ENCODE measurements at places on chromosomes 4 and X. TPM values are rescaled to one million over a fixed set of nuclear protein-coding genes. Genes with fewer than 3 reads are reported as not detected.

Gene ADRA2C
- total RNA-seq: 2.3 TPM

Gene FOXP3
- total RNA-seq: 0.72 TPM

DNA sequence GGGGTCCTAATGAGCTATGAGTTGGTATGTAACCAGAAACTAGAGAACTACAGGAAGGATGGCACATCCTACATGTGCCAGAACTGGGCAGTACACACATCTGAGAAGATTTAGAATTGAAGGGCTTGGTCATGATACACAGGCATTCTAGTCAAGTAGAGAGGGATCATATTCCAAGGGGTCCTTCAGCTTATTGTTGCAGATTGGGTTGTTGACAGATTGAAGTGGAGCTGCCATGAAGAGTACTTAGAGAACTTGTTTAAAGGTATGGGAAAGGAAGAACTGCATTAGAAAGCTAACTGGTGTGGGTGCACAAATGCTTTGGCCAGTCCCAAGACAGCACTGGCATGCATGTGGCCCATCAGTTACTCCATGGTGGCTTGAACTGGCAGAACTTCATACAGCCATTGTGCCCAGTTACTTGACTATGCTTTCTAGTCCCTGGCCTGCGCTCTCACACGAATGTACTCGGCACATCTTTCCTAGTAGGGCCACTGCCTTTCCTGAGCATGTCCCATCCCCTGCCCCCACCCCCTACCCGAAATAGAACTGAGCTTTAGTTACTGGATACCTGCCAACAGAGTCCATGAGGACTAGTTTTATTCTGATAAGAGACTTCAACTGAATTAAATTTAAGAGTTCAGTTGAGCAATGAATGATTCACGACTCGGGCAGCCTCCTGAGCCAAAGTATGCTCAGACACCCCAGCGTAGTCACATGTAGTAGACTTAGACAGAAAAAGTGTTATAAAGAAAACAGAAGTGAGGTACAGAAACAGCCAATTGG lies 64.0 kb downstream of the CCNG2 start:
- no peak for DNase-seq

- no peak for DNase-seq
These were observed 119.5 kb downstream of the STOX2 start for GRCh38 chr4:184024637-184025036.

Gene TMSB15B
- total RNA-seq: 4.4 TPM

- DNase-seq: no peak
These were observed 8.6 kb downstream of the SRPX start for GRCh38 chrX:38211891-38212635.

- DNase-seq: no peak
These were observed 45.0 kb downstream of the VCX2 start for GRCh38 chrX:8126092-8126491.

- no peak for DNase-seq
These were observed 26.1 kb upstream of the ZCCHC13 start for GRCh38 chrX:74277846-74278245.

- no peak for DNase-seq
These were observed 49.4 kb downstream of the RPS6KA3 start for GRCh38 chrX:20217271-20217670.

DNA sequence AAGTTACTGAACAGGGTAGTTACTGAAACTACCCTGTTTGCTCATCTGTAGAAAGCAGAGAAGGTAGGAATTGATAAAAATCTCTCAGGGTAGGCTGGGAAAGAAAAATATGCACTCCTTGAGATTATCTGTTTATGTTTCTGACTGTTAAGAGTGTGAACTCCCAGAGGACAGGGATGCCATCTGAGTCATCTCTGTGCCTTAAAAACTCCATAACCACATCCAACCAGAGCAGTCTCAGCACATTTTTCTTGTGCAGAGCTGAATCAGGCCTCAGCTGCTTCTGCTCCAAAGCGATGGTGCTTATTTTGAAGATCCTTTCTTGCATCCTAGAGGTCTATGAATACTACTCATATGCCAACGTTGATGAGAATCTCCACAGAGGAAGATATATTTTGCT lies 9.9 kb downstream of the CENPVL3 start:
- DNase-seq: no peak

DNA sequence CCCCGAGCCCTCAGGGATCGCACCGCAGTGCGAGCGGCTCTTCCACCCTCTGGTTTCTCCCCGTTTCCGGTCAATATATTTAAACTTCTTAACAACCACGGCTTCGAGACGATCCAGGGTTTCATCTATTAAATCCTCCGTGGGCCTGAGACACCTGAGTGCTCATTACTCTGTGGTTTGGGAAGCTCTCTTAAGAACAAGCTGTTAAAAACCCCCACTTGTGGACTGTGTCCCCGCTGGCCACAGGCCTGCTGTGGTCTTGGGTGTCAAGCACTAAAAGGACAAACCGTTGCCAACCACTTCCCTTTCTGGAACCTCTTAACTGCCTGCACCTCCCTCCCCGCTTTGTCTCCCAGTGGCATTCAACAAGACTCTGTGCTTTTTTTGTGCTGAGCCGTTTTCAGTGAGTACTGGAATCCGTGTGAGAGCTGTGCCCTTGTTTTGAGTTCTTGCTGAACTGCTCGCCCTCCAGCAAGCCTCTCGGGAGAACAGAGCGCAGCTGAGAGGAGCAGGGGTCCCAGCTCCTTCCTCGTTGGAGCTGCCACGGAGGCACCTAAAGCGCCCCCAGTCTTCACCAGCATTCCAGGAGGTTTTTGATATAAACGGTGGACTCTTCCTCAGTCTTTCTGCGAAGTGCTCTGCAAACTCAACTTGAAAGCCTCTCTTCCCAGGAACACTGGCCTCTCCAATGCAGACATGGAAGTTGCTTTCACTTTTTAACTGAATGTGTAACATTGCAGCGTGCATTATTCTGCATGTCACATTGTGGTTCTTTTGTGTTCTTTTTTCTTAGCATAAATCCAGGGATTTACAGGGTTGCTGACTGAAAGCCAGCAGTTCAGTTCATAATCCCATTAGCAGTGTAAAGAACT lies 691 bp upstream of the IGFBP7 start:
- DNase-seq: no peak

DNA sequence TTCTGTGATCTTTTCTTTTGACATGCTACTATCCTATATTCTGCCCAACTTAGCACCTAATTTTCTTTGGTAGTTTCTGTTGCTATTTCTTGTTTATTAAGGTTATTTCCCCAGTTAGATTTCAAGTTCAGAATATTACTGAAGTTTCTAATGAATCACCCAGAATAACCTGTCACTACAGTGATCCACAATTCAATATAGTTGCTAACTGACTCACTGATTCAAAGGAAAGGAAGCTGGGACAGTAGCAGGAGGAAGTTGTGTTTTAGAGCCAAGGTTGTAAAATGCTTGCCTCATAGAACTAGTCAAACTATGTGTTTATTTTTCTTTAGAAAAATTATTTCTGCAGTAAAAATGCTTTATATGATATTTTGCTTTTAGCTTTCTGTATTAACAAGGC lies 37.4 kb downstream of the PAK3 start:
- DNase-seq: no peak

DNA sequence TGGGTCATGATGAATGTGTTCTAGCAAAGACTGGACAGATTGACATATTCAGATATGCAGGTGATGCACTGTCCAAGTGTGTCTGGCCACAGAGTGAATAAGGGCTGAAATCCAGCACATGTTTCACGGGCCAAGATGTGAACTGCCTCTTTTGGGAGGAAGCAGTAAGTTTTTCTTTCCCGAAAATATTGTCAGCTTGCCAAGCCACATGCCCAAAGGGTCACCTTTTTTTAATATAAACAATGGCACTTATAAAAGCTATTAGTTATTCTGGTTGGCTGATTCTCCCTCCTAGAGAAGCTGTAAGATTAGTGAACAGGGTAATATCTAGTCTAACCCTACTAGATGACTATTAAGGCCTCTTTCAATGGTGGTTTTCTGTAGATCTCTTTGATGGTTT lies 1.5 kb upstream of the EDNRA start:
- DNase-seq: no peak

DNA sequence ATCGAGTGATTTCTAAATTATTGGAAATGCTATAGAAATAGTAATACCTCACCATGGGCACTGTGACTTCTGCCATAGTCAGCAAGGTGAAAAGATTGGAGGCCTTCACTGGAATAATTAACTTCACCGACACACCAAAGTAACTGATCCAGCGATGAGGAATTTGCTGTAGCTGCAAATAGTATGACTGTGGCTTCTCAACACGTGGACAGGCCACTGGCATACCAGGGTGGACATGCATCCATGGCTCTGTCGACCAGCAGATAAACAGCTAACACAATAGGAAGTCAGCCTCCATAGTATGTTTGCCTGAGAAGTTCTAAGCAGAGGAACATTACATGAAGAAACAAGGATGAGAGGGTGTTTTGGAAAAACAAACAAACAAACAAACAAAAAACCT lies 10.9 kb upstream of the FAT4 start:
- no peak for DNase-seq

Gene PHEX
- not detected for total RNA-seq

GRCh38 chrX:22135171-22135711 lies 103.1 kb downstream of the PHEX start:
- DNase-seq: no peak

GRCh38 chr4:8821151-8821950 lies 50.3 kb downstream of the HMX1 start:
- DNase-seq: no peak

DNA sequence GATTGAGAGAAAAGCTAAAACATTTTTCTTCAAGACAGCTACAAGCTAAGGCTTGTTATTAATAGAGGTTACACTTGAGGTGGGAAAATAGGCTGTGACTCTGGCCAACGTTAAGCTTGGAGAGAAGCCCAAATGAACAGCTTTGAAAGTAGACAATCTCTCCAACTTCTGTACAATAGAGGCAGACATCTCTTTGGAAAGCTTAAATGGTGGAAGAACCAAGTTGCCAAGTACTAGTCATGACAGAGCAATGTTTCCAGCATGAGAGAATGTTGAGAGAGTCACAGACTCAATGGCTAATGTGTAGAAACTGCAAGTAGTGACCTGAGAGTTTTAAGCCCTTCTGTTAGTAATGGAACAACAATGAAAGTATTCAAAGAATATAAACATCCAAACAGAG lies 298.1 kb downstream of the INPP4B start:
- DNase-seq: no peak

Gene HSFX3
- not detected for total RNA-seq

DNA sequence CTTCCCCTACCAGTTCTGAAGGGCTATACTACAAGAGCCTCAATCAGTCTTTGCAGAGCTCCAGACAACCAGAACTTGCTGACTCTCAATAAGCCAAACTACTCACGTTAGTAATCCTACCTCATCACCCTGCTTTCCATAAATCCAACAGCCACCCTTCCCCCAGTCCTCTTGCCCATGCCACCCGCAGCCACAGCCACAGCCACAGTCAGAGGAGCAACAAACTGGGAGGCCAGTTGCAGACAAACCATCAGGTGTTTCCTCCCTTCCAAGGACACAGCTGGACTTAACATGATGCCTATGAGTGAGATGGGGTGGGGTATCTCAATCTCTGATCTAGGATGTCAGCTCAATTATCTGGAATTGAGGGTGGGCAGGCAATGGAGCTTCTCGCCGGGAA lies 1.0 kb downstream of the GABRA3 start:
- DNase-seq: no peak

- no peak for DNase-seq
These were observed 33.8 kb downstream of the FAM13A start for GRCh38 chr4:89023140-89023539.

Gene SPANXN3
- not detected for total RNA-seq

Gene NFKB1
- total RNA-seq: 53.6 TPM

Gene TRIM2
- total RNA-seq: 167 TPM

Measured in mucosa of descending colon (tissue), 3 donors.